ENCODE measurements at places on chromosomes 4 and X.

DNA sequence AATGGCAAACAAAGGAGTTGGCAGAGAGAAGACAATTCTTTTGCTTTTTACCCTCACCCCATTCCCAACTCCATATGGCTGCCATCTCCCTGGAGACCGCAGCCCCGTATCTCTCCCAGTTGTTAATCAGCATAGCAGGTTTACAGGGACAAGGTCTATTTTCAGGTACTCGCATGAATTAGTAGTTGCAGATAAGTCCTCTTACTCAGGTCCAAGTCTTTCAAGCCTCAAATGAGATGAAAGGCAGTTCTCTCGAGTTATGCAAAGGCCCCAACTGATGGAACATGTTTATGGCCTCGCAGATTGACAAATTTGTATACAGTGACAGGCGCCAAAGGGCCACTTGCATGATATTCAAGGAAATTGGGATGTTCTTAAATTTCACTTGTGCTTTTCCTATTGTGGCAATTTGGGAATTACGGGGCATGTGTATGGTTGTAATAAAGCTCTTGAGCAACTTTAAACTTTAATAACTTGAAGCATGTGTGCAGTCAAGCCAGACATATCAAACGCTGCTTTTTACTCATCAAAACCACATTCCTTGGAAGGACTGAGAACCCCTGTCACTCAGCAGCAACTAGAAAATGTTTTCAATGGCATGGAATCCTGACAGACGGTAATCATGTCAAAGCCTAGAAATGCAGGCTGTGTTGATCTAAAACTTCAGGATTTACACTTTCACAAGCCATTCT is 45.1 kb downstream of the KDR start:
- no peak overlapping the region for H3K4me3 ChIP-seq
- H3K36me3 ChIP-seq: no peaks in the 10 kb centered on the region
- DNase-seq: no peak
- H3K27me3 ChIP-seq: no peaks in the 10 kb centered on the region

GRCh38 chrX:107763647-107764046 is 11.9 kb downstream of the TSC22D3 start:
- no peaks in the 10 kb centered on the region for H3K36me3 ChIP-seq
- no peak overlapping the region for H3K4me3 ChIP-seq
- no peaks in the 10 kb centered on the region for H3K27me3 ChIP-seq
- DNase-seq: no peak
- no peak overlapping the region for H3K27ac ChIP-seq
- H3K4me1 ChIP-seq: peaks cover 34% of the 10 kb centered on the region

DNA sequence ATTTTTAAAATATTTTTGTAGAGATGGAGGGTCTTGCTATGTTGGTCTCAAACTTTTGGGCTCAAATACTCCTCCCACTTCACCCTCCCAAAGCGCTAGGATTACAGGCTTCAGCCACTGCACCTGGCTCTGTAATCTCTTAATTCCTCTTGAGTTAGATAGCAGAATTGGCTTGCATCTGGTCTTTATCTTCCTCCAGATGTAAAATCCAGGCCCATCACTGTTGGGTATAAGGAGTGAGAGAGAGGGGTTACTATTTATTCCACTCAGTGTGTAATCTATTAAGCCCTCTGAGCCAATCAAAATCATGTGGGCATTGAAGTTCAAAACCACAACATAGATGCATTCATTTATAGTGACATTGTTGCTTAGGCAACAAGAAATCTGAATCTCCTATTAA is 33.9 kb downstream of the ANK2 start:
- H3K27me3 ChIP-seq: no peaks in the 10 kb centered on the region
- no peaks in the 10 kb centered on the region for H3K36me3 ChIP-seq
- H3K27ac ChIP-seq: no peak overlapping the region
- no peak for DNase-seq
- H3K4me1 ChIP-seq: no peaks in the 10 kb centered on the region

- no peaks in the 10 kb centered on the region for H3K36me3 ChIP-seq
- no peak for DNase-seq
- no peaks in the 10 kb centered on the region for H3K4me1 ChIP-seq
- no peak overlapping the region for H3K27ac ChIP-seq
These were observed 85.1 kb downstream of the MFAP3L start for GRCh38 chr4:169941141-169941540.

GRCh38 chrX:12065251-12065650 is 73.0 kb upstream of the FRMPD4 start:
- no peak overlapping the region for H3K27ac ChIP-seq
- no peak overlapping the region for H3K4me3 ChIP-seq
- no peaks in the 10 kb centered on the region for H3K27me3 ChIP-seq
- no peaks in the 10 kb centered on the region for H3K36me3 ChIP-seq
